ENCODE measurements at places on chromosomes 16 and 17.

GRCh38 chr16:84291226-84291625, 3.5 kb upstream of the WFDC1 start:
- DNase-seq: no peak

DNA sequence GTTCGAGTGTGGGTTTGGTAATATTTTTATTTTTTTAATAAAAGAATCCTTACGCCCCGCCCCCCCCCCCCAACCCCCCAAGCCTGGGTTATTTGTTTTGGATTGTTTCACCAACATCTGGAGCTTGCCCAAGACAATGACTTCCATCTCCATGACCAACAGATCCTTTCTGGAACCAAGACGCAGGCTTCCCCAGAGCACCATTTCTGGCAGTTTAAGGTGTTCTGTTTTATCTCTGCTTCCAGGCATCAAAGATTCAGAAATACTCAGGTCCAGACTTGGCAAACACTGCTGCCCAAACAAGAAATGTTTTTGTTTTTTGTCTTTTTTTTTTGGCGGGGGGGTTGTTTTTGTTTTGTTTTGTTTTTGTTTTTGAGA, 56.1 kb downstream of the PLXDC1 start:
- DNase-seq: no peak

DNA sequence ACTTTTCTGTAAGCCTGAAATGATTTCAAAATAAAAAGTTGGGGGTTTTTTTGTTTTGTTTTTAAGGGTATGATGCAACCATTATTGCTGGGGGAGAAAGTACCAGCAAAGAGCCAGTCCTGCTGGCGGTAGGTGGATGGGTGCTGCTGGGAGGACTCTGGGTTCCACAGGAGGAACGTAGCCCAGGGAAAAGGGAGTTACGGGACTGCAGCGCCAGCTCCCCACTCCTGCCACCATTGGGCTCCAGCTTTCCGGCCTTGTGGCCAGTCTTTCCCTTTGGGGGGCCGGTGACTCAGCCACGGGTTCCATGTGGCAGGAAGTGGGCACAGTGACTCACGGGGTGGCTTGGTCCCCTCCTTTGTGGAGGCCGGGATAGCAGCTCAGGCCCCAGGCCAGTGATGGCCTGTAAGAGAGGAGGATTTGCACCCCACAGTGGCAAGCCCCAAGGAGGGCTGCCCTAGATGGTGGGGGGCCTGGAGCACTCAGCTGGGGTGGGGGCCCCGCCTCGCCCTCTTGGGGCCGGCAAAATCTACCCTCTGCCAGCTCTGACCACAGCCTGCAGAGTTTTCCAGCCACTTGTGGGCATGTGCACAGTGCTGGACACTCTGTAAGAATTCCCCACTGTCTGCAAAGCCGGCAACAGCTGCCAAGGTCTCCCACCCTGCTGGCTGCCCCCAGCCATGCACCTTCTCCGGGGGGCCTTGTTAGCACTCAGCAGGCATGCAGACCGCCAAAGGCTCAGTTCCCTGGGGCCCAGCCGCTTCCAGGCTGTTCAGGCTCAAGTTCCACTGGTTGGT, 30.4 kb downstream of the SOCS3 start:
- DNase-seq: no peak

GRCh38 chr17:76345377-76345974, 8.2 kb downstream of the PRPSAP1 start:
- DNase-seq: no peak

GRCh38 chr16:18832006-18832405, 30.7 kb upstream of the ARL6IP1 start:
- no peak for DNase-seq

DNA sequence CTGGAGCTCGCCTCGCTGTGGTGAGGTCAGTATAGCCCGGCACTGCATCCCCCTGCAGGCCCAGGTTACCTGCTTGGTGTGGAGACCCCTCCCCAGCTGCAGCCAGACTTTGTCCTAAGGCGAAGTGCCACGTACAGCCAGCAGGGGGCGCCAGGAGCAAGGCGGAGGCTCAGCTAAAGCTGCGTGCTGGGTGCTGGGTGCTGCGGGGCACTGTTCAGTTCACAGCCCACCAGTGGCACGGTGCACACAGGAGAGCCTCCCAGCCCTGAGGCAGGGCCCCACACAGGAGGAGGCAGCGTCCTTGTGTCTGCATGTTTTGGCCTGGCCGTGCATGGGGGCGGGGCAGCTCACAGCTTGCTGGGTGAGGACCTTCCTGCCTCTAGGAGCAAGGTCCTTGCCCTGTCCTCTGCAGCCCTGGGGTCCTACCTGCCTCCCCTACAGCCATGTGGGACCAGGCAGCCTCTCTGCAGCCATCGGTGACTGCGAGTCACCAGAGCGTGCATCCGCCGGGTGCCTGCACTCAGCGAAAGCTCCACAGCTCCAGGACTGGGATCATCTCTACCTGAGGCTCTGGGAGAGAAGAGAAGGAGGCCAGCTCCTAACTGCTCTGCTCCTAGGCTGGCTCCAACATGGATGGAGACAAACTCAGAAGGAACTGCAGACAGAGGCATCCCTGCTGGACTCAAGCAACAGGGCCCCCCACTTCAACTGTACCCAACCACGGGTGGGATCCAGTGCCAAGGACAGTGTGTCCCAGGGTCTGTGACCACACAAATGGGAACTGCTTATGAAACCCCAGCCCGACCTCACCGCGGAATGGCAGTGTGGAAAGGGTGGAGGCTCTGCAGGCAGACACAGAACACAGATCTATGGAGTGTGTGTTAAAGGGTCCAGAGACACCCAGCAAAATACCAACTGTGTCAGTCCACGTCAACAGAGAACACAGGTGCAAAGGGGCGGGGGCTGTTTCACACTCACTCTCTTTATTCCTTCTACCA, 19.0 kb downstream of the SLC7A5 start:
- peak; percentile 84 for DNase-seq

DNA sequence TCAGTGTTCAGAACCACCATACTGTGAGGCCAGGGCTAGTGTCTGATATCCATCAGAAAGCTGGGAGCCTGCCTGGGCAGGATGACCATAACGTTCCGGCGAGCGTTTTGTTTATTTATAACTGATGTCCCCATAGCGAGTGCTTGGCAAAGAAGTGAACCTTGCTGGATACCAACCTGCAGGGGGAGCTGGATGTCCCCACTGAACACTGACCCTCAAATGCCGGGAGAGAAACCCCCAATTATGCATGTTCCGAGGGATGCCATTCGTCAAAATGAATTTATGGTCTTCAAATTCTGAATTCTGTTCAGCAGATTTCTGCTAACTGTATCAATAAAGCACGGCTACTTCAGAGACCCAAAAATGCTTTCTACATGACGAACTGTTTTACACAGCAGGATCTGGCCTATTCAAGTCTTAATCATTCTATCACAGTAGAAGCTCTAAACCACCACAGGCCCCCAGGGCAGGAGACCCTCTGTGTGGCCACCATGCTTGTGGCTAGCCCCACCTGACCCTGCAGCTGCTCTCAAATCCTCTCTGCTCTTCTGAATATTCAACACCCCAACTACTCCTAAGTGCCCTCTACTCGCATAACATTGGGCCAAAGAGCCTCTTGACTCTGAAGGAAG, 15.2 kb downstream of the MED24 start:
- peak; percentile 36 for DNase-seq

DNA sequence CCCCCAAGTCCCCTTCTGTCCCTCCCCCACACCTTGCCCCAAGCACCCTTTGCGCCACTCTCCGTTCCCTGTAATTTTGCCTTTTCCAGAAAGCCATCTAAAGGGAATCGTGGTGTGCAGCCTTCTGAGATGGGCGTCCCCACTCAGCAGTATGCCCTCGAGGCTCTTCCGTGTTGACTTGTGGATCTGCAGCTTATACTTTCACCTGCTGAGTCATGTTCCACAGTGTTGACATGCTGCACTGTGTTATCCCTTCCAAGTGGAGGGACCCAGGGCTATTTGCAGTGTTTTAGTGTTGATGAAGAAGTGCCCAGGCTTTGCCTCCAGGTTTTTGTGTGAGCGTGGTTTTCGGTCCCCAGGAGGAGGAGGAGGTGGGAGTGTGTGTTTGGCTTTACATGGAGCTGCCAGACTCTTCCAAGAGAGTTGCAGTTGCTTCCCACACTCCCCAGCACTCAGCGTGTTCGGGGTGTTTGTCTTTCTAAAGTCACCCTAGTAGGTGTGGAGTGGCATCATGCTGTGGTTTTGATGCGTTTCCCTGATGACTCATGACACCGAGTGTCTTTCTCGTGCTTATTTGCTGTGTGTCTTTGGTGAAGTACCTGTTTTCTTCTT, 32.1 kb upstream of the JPT2 start:
- no peak for DNase-seq

DNA sequence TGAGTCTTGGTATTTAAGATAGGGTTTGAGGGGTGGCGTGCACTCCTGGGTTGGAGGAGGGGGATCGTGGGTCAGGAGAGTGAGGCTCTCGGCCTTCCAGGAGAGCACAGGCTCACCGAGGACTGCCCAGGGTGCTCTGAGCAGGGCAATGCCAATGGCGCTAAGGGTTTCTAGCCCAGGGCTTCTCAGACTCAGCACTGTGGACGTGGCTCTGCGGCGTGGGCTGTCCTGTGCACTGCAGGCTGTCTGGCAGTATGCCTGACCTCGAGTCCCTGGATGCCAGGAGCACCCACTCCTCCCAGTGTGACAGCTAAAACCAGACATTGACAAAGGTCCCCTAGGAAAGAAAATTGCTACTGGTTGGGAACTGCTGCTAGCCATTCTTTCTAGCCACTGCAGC, 37.2 kb upstream of the ENDOV start:
- DNase-seq: no peak
